AG09309 (cell line): ENCODE measurements at places on chromosomes 11 and 22.

GRCh38 chr11:88158081-88158480, 17.2 kb downstream of the RAB38 start:
- no peak for DNase-seq

GRCh38 chr11:10497371-10498021, 42.4 kb downstream of the AMPD3 start:
- no peak for DNase-seq

DNA sequence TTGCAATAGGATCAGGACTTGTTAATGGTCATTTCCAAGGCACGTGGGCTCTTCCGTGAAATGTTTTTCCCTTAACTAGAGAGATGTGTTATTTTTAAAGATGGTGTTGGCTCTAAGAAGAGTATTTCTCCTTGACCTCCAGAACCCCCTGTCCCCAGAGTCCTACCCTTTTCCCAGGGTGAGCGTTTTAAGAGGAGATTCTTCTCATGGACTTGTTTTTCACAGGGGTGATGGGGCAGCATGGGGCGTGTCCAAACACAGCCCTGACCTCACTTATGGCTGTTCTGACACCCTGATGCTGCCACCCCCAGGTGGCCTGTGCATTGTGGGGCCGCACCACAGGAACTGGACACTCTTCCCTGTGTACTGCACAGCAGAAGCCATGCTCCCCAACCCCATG, 335.7 kb downstream of the TBC1D22A start:
- DNase-seq, result no peak

DNA sequence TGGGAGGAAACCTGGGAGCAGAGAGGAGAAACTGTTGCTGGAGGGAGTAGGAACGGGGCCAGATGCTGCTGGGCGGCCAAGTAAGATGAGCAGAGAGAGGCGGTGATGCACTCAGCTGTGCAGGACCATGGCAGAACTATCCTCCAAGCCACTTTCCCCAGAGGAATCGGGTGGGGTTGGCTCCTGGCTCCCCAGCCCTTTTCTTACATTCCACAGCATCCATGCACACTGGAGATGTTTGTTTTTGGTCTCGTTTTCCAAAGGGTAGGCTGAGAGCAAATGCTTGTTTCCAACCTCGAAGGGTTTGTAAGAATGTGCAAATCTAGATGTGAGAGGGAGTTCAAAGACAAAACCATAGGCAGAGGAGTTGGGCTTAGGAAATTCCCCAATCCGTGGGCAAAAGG, 73.2 kb downstream of the DBX1 start:
- peak; percentile 53 for DNase-seq

- DNase-seq, result no peak
Observed at GRCh38 chr11:45323601-45324249, 37.6 kb upstream of the SYT13 start.

DNA sequence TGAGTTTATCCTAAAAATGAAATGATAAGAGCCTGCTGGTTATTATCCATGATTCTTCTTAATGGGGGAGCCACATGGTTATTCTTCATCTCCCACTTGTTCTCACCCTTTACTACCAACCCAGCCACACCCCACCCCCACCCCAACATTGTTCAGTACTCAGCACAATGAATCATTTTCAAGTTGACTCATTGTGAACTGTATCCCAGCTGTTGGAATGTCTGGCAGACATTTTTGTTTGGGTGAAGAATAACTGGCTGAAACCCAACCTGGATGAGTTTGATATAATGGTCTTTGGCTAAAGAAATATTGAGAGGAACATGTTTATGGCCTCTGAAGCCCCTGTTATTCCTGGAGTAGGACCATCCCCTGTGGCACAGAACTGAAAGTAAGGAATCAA, 136.2 kb downstream of the ELP4 start:
- DNase-seq, result peak; percentile 50

DNA sequence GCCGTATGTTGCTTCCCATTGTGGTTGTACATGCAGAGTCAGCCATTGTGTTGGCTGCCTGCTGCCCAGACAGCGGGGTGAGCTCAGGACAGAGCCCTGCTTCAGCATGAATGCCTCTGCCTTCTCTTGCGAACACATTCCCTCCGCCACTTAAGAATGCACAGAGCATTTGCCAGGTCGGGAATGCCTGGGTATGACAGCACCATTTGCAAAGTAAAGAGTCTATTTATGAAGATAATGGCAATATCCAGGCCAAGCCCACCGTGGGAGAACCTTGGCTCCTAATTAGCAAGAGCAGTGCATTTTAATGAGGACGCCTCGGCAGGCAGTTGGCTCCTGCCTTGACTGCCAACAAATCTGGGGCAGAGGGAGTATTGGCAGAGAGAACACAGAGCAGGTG, 62.5 kb upstream of the SORL1 start:
- no peak for DNase-seq

DNA sequence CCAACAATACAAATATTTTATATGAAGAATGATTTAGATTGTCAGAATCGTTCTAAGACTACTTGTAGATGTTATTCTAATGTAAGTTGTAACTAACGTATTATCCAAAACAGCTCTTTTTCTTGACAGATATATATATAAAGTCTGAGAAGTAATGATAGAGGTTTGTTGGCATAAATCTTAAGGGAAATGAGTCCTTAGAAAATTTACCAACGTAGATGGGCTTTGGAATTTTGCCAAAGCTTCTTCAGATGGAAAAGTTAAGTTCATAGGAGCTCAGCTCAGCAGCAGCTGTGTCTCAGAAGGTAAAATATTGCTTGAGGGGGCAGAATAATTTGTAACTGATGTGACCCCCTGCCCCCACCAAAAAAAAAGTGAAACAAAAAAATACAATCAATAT, 66.7 kb downstream of the BID start:
- DNase-seq, result no peak

DNA sequence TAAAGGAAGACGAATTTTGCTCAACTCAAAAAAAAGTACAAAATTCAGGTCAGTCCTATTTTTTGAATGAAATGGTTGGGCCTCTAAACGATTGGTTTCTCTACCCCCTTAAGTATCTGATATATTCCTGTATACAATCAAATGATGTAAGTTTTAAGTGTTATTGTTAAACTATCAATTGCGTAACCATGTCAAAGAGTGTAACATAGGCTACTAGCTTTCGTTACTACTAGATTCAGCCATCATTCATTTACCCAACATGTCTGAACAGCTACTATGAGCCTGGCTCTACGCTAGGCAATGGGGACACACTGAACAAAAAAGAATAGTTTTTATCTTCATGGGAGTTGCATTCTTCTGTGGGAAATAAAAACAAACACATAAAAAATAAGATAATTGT, 3.3 kb downstream of the RAB6A start:
- DNase-seq, result no peak

GRCh38 chr11:61129639-61130523, 27.6 kb downstream of the CD5 start:
- peak; percentile 66 for DNase-seq

GRCh38 chr22:39078329-39078728, 1.3 kb downstream of the APOBEC3G start:
- no peak for DNase-seq

DNA sequence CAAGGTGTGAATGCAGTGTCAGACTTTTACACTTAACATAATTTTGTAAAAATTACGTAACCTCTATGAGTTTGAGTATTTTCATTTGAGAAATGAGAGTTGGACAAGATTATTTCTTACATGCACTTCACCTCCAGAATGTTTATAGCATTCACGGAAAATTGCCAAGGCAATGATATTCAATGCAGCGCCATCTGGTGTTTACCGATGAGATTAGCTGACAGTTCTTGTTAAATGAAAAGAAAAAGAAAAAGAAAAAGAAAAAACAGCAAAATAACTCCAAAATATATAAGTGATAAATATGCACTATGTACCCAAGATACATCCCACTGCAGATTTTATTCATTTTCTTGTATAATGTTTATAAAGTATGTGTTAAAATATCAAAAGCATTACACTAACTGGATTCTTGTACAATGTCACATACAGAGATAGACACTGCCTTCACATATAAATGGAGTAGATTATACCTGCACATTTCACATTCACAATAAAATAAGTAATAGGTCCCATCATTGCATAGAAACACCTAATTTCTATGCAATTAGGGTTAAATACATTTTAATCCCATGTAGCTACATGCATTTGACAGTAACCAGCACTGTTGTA, 976.3 kb upstream of the FAT3 start:
- no peak for DNase-seq

DNA sequence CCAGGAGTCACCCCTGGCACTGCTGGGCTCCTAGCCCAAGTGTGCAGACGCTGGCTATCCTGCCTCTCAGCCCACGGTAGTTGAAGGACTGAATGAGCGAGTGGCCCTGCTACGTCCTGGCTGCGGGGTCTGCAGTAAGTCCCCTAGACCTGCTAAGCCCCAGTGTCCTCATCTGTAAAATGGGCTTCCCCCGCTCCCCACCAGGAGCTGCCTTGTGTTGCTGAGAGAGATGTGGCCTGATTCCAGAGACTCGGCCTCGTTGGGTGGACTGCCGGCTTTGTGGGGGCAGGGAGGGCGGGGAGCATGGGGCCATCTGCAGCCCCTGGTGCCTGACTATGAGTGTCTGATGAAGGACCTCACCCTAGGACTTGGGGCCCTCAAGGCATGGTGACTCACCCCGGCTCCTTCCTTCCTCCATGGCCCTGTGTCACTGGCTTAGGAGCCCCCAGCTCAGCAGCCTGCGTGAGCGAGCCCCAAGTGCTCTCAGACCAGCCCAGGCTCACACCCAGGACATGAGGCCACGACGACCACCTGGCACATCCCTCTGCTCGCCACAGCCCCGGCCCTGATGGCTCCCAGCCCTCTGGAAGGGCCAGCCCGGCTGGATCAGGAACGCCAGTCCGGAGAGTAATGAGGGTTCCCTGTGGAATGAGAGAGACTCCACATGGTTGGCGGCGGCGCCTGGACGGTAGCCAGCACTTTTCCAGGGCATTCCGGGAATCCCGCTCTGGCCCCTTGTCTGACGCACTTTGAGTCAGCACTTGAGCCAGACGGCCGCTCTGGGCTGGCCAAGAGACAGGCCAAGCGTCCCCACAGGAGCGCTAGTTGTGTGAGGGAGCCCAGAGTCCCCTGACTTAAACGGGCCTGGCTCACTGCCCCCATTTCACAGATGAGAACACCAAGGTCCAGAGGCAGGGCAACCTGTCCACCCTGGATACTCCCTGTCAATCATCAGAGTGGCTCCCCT, 50.5 kb upstream of the SHISAL1 start:
- DNase-seq, result peak; percentile 92

DNA sequence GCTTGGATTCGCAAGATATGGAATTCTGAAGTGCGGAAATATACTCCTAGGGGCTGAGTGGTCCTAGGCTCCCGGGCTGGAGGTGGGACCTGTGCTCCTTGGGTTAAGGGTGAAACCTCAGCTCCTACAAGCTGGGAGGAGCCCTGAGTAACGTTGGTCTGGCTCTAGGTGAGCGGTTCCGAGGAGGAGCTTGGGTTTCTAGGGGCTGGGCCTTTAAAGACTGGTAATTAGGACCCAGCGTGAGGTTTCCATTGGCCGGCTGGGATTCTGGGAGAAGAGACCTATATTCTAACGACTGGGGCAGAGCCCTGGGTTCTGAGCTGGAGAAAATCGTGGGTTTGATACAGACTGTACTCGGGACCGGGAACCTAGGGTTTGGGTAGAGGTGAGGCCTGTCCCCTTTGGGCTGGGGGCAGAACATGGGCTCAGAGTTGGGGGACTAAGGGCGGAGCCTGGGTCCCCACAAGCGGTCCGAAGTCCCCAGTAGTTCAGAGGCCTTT, 882 bp upstream of the MAP4K2 start:
- DNase-seq, result no peak

DNA sequence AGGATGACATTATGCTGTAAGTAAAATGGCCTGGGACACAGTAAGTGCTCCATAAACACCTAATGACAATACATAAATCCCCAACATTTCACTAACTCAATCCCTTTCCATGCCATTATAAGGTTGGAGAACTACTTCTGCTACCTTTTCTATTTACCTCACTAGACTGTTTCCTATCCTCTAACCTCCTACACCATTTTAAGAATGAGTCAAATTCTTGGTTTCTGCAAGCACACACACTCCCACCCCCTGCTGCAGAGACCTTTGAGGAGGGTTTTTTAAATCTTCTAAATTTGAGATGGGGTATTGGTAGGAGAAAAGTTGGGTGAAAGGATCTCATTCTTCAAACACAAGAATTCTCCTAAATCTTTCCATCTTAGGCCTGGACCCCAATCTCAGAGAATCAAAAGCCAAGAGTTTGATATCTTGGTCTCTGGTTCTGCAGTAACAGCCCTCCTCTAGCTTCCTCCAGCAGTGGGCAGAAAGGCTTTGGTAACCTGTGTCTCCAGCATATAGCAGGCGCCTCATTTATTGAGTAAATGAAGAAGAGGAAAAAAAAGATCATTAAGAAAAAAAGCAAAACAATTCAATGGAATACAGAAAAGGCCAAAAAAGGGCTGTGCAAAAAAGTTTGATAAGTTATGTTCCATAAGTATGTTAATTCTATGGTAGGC, 42.3 kb downstream of the SYTL2 start:
- no peak for DNase-seq

- DNase-seq, result no peak
Observed at GRCh38 chr22:24431309-24432034, 4.1 kb downstream of the ADORA2A start.

GRCh38 chr11:134481135-134481534, 69.1 kb upstream of the B3GAT1 start:
- no peak for DNase-seq

DNA sequence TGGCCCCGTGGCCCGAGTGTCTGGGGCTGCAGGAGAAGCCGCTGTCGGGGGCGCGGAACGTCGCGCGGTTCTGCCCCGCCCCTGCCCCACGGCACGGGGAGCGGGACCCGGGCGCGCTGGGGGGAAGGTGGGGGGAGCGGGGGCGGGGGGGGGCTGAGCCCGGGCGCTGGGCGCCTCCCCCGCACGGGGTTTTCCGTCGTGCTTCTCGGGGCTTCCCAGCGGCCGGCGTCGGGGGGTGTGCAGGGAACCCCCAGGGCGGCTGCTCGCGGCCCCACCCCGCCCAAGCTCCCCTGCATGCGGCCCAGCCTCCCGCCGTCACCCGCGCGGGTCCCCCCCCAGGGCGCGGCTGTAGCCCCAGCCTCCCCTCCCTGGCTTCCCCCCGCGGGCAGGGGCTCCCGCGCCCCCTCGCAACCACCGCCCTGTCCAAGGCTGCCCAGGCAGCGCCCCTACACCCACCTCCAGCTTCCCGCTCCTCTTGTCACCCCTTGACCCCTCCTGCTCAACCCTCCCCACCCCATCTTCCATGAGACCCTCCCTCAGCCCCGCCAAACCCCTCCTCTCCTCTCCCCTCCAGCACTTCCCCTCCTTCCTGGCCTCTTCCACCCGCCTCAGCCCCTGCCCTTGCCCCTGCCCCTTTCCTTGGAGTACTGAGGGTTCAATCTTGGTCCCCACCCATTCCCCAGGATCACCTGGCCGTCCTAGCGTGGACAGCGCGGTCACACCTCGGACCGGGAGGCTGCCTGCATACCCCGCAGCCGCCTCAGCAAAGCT, 1.7 kb downstream of the IL17REL start:
- DNase-seq, result no peak

- DNase-seq, result no peak
Observed at GRCh38 chr11:15034687-15035267, 38.6 kb upstream of the CALCB start.
